ENCODE measurements at places on chromosomes 7 and 10.

GRCh38 chr7:128879939-128880746, 17.5 kb downstream of the ATP6V1F start:
- peak; percentile 64 for DNase-seq

GRCh38 chr10:7915923-7916536, 97.7 kb downstream of the TAF3 start:
- no peak for DNase-seq

- no peak for DNase-seq
Observed at GRCh38 chr7:158999496-158999895, 143.1 kb downstream of the DYNC2I1 start.

GRCh38 chr7:69246758-69247157, 351.5 kb upstream of the AUTS2 start:
- DNase-seq: no peak

Measured in NCI-H2171 treated with DMSO at 0.1 percent for 48 hours (cell line).